ENCODE measurements at places on chromosomes 5 and 9.

DNA sequence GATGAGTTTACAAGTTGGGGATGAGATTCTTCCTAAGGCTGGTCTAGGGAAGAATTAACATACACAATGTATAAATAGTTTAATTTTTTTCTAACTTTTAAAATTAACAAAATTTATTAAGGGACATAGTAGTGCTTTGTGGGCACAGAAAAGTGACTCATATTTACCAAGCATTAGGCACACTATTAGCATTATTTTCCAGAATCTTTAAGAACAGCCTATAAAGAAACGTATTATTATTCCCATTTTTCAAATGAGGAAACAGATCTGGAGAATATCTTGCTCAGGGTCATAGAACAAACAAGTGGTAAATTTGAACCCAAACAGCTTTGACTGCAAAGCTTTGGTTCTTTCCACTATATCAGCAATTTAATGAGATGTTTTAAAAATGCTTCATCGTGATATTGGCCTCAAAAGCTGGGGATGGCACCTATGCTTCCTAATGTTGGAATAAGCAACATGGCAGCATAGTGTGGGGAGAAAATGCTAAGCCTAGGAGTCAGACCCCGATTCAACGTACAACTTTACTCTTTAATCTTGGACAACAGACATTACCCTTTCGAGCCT lies 55.9 kb downstream of the ABCA1 start:
- no peaks in the 10 kb centered on the region for H3K27me3 ChIP-seq
- no peak for DNase-seq
- peaks cover 20% of the 10 kb centered on the region for H3K4me1 ChIP-seq

GRCh38 chr5:21783074-21783679 lies 1070.0 kb downstream of the CDH12 start:
- H3K27ac ChIP-seq = no peak overlapping the region
- H3K27me3 ChIP-seq = no peaks in the 10 kb centered on the region
- no peak overlapping the region for H3K4me3 ChIP-seq
- DNase-seq = no peak

DNA sequence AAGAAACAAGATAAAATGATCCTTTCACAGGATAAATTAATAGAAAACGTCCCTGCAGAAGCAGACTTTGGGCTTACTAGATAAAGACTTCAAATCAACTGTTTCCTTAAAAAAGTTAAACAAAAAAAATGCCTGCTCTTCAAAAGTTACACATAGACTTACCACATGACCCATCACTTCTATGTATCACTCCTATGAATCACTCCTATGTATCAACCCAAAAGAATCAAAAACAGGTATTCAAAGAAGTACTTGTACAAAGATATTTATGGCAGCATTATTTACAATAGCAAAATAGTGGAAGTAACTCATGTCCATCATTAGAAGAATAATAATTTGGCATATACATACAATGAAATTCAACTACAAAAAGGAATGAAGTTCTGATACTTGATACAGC lies 56.3 kb upstream of the PRDM9 start:
- no peaks in the 10 kb centered on the region for H3K4me1 ChIP-seq
- no peak overlapping the region for H3K27ac ChIP-seq
- no peaks in the 10 kb centered on the region for H3K27me3 ChIP-seq
- DNase-seq = no peak
- H3K36me3 ChIP-seq = no peaks in the 10 kb centered on the region

GRCh38 chr5:111782216-111782615 lies 25.2 kb upstream of the NREP start:
- no peaks in the 10 kb centered on the region for H3K36me3 ChIP-seq
- no peak for DNase-seq
- H3K27ac ChIP-seq = no peak overlapping the region
- H3K4me3 ChIP-seq = no peak overlapping the region
- H3K27me3 ChIP-seq = no peaks in the 10 kb centered on the region
- peaks cover 42% of the 10 kb centered on the region for H3K4me1 ChIP-seq

GRCh38 chr9:111066468-111066867 lies 28.2 kb upstream of the LPAR1 start:
- H3K4me3 ChIP-seq = no peak overlapping the region
- DNase-seq = no peak
- H3K27ac ChIP-seq = no peak overlapping the region

DNA sequence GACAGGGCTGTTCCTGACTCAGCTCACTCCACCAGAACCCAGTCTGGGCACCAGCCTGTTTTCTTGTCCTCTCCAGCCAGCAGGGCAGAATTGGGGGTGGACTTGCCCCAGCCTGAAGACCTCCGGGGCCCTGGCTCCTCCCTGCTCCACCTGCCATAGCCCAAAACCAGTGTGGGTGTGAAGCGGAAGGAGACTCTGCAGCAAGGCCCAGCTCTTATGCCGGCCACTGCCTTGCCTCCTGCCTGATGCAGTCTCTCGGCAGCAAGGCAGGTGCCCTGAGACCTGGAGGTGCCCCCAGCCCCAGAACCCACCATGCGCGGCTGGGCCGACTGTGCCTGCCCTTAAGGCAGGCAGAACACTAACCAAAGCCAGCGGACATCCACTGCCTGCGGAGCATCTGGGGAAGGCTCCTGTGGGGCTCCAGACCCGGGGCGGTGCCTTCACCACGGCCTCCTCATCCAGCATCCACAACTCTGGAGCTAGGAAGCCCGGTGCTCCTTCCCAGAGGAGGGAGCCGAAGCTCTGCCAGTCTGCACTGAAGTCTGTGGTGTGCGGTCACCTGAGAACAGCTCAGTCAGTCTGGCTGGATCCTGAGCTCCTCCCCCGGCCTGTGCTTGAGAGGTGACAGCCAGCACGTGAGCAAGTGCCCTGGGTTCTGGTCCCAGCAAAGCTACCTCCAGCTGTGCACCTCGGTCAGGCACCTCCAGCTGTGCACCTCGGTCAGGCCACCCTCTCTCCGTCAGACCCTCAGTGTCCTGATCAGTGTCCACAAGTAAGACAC lies 116.7 kb downstream of the ADAMTS2 start:
- no peaks in the 10 kb centered on the region for H3K36me3 ChIP-seq
- no peak overlapping the region for H3K27ac ChIP-seq
- no peak overlapping the region for H3K4me3 ChIP-seq
- H3K4me1 ChIP-seq = no peaks in the 10 kb centered on the region

GRCh38 chr5:138449501-138450239 lies 10.8 kb downstream of the REEP2 start:
- no peaks in the 10 kb centered on the region for H3K27me3 ChIP-seq
- H3K27ac ChIP-seq = no peak overlapping the region
- H3K4me1 ChIP-seq = peaks cover 12% of the 10 kb centered on the region
- DNase-seq = peak; percentile 69

- H3K27me3 ChIP-seq = no peaks in the 10 kb centered on the region
- DNase-seq = no peak
- no peak overlapping the region for H3K4me3 ChIP-seq
- no peak overlapping the region for H3K27ac ChIP-seq
- H3K4me1 ChIP-seq = peaks cover 8% of the 10 kb centered on the region
Measured at GRCh38 chr5:67233075-67233474, 36.5 kb upstream of the CD180 start.
